ENCODE measurements at places on chromosomes 1 and 21. TPM values are rescaled to one million over a fixed set of nuclear protein-coding genes. Genes with fewer than 3 reads are reported as not detected.

PRKAB2 gene
- 13.6 TPM for polyA plus RNA-seq

OR2T11 gene
- not detected for polyA plus RNA-seq

MCOLN2 gene
- 1.2 TPM for polyA plus RNA-seq

HAO2 gene
- polyA plus RNA-seq: 14.2 TPM

ARHGEF11 gene
- polyA plus RNA-seq: 31.1 TPM

PEAR1 gene
- 6.3 TPM for polyA plus RNA-seq

PSRC1 gene
- polyA plus RNA-seq: 9.1 TPM

GSTM4 gene
- 97.4 TPM for polyA plus RNA-seq

SPRR2D gene
- not detected for polyA plus RNA-seq

HEYL gene
- polyA plus RNA-seq: 17.9 TPM

OLIG2 gene
- not detected for polyA plus RNA-seq

Data from hepatocyte (in vitro differentiated cells).